CD14-positive monocyte (primary cell): ENCODE measurements at places on chromosomes 16 and 17.

DNA sequence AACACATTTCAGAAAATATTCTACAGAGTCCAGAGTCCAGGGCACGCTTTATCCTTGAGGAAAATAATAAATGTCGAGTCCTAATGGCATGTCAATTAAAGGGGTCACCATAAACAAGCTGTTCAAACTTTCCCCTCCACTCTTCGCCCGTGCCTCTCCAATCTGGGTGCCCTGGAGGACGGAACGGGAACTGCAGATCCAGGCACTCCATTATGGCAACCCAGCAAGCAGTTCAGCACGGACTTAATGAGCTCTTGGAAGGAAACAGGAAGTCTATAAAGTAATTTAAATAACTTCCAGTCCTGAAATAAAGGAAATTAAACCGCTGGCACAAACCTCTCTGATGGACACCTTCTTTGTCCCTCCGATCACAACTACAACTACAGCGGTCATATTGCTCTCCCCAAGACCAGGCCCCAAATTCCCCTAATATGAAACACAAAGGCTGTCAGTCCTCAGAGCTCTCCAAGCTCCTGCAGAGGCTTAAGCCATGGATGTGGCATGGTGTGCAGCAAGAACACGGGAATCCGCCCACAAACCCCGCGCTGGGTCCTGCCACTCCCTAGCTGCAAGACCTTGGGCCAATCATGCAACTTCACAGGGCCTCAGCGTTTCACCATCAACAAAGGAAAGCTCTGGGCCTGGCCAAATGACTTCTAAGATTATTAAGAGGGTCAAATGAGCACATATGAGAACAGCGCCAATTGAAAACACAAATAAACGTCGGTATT lies 52.6 kb downstream of the ZFHX3 start:
- peak; percentile 60 for DNase-seq

DNA sequence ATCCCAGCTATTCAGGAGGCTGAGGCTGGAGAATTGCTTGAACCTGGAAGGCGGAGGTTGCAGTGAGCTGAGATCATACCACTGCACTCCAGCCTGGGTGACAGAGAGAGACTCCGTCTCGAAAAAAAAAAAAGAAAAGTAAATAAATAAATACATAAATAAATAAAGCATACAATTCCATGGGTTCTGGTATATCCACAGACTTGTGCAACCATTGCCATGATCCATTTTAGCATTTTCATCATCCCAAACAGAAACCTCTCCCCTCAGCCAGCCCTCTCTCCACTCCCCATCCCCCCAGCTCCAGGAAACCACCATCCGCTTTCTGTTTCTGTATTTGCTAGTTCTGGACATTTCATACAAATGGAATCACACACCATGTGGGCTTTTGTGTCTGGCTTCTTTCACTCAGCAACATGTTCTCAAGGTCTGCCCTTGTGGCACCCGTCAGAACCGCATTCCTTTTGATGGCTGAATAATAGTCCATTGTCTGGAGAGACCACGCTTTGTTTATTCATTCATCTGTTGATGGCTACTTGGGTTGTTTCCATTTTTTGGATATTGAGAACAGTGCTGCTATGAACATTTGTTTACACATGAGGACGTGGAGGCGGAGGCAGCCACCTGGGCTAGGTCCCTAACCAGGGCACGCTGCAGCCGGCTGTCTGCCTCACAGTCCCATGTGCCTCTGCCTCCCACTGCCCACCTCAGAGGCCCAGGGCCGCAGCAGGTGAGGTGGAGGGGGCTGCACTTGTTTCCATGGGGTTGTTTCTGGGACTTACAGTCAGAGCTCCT lies 76.2 kb downstream of the NT5M start:
- no peak for DNase-seq

DNA sequence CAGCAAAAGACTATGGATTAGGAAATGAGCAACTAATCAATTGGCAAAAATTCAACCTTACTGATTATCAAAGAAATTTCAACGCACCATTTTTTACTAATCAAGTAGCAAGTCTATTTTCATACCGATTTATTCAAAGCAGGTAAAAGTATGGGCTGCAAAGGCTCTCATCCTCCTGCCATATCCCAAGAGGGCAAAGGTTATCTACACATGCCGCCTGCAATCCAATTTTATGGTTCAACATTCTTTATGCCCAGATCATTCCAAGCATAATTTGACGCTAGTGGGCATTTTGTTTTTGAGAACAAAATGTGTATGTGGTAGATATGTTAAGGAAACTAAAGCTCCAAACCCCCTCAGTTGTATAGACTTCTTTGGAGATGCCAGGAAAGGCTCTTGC lies 270.6 kb downstream of the MAF start:
- no peak for DNase-seq

- DNase-seq = no peak
These were observed 18.0 kb downstream of the C16orf87 start for GRCh38 chr16:46812781-46813540.

- no peak for DNase-seq
These were observed 64.3 kb downstream of the PRMT7 start for GRCh38 chr16:68374961-68375660.

- no peak for DNase-seq
These were observed 497 bp downstream of the BCL7C start for GRCh38 chr16:30893417-30893743.

GRCh38 chr17:71438631-71439146 lies 682.1 kb upstream of the SOX9 start:
- no peak for DNase-seq

- DNase-seq = no peak
These were observed 302 bp downstream of the LITAF start for GRCh38 chr16:11586378-11586855.

DNA sequence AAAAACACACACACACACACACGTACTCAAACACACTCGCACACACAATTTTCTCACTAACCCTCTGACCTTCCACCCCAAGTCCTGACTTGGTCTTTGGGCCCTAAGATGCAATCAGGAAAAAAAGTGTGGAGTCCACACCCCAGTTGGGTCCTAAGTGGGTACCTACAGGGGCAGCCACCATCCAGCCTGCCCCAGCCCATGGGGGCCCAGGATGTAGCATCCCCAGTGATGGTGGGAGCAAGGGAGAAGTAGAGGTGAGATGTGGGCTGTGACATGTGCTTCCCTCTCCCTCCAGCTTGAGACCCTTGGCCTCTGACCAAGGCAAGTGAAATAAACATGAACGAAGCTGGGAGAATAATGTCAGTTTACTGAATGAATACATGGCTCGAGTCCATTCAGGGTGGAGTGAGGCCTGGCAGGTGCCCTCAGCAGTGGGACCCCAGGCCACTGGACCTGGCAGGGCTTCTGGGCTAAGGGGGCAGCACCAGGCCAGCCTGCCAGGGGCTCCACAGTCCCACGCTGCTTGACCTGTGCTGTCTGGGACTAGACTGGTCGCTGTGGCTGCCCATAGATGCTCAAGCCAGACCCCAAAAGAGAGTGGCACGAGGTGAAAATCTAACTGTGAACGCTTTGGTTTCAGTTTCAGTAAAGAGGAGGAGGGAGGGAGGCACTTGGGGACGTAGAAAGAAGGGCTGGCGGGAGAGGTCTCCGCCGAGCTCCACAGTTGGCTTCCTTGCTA lies 73.7 kb downstream of the MRC2 start:
- no peak for DNase-seq

DNA sequence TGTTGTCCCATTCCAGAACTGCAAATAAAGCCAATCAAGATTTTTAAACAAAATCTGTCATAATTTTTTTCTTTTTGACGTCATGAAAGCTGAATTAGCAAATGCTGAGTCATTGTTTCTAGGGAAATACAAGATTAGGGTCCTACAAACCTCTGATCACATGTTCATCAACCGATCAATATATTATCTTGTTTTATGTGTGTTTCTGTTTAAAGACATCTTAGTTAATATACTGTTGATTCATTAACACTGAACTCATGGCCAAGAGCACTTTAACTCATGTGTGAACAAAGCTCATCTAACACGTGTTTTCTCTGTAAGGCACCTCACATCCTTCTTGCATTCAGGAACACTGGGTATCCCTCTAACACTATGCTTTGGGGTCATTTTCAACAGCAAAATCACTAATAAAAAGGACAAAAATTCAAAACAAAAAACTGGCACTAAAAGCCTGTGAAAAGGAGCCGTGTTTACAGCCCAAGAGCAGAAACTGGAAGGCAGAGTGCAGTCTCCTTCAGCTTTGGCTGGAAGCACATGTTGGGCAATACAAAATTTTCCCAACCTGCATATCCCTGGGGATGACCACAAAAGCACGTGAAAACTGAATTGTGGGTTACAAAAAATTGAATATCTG lies 102.5 kb downstream of the PARN start:
- no peak for DNase-seq

GRCh38 chr17:59300941-59301340 lies 30.5 kb upstream of the YPEL2 start:
- DNase-seq = peak; percentile 43

- DNase-seq = no peak
These were observed 35.3 kb upstream of the CCR7 start for GRCh38 chr17:40600486-40601046.

DNA sequence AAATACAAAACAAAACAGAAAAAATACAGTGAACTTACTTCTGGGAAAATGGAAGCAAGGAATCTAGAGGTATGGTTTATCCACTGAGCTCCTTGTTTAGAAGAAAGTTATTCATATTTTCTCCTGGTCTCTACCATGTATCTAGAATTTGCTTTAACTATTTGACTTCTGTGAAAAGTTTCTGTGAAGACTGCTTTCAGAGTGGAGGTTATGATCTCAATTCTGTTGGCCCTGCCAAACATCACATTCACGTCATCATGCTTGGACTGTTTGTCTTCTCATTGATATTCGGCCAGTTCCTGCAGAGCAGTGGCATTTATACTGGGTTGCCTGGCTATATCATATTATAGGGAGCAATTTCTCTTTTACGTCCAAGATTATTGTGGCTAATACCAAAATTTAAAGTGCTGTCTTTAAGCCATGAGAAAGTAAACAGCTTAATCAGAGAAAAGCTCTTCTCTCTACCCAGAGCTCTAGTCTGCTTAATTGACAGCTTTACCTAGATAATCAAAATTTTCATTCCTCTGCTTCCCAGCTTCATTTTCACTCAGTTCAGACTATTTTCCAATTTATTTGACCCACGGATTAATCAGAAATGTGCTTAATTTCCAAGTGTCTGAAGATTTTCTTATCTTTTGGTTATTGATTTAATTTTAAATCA lies at the start of gene ABCA8:
Gene ABCA8 (minus strand): TSS at position 212 of the 661 bp plus-strand sequence. CDS start 13,358 bp downstream, outside the sequence.
- no peak for DNase-seq

GRCh38 chr16:83037884-83038283 lies 411.1 kb downstream of the CDH13 start:
- no peak for DNase-seq

DNA sequence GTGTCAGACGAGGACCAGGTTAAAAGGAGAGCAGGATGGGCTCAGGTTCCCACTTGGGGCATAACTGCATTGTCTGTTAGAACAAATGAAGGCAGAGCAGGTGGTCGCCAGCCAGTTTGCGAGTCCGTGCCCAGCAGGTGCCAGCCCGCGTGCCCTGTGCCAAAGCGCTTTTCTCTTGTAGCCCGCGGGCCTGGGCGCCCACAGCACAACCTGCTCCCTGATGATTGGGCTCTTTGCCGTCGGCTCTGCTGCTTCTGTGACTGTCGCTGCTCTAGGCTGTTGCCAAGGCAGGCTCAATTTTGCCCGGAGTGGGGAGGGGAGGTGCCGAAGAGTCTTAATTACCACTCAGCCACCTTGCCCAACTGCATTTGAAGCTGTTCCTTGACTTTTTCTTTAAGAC lies 21.1 kb downstream of the KNOP1 start:
- DNase-seq = no peak

DNA sequence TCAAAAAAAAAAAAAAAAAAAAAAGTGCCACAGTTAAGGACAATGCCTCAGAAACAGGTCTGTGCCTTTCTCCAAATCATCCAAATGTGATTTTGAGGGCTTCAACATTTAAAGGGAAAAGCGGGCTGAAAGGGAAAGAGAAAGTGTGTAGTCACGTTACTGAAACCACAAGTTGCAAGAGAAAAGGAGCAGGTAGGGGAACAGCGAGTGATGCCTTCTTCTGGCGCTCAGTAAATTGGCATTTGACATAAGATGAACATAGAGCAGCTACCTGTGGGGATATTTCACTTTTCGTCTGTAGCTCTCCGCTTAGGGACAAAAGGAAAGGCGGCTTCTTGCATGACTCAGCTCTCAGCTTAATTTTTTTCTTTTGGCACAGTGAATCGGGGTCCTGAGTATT lies 11.1 kb downstream of the CMTM2 start:
- no peak for DNase-seq
